Stimulated activated CD4-positive, alpha-beta T cell treated with anti-CD3 and anti-CD28 coated beads, TNF-alpha, amount 100 ng/mL, for 48 hours (primary cell): ENCODE measurements at places on chromosomes 16 and 17.

DNA sequence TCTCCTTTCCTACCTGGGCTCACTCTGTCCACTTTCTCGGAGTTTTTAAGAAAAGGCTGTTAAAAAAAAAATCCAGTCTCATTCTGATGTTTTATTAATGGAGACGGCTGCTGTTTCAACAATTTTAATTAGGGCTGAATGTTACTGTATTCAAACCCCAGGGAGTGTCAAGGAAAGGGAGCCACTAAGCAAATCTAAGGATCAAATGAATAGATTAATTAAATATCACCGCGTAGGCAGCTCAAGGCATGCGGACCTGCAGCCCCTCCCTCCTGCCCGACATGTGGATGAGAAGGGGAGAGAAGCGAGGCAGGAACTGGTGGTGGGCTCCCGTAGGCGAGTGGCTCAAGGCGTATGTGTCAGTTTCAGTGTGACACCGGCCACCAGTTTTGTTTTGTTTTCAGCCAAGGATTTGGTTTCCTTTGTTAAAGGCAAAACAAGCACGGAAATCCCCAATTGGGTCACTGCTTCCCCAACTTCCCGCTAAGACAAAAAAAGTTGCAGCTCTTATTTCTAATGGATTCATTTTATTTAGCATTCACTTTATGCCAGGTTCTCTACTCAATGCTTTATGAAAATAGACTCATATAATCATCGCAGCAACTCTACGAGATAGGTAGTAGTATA lies 110.6 kb downstream of the GP2 start:
- DNase-seq = no peak

DNA sequence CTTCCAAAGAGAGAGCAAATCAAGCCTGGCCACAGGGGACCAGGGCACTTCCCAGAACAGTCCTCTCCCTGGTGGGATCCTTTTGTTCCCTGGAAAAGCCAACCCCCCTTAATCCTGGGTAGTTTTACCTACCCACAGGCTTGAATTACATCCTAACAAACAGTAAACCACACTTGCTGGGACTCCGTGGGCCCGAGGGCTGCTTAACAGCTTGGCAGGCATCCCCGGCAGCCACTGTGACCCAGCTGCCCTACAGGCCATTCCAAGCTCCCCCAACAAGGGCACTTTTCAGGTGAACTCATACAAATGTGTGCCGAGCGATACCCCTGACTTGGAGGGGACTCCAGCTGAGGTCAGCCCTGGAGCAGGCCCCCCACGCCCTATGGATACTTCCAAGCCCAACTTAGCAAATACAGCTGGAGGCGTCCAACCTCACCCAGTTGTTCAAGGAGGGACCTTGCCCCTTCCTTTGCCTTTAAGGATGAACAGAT lies 26.4 kb downstream of the ADCY9 start:
- DNase-seq = no peak

DNA sequence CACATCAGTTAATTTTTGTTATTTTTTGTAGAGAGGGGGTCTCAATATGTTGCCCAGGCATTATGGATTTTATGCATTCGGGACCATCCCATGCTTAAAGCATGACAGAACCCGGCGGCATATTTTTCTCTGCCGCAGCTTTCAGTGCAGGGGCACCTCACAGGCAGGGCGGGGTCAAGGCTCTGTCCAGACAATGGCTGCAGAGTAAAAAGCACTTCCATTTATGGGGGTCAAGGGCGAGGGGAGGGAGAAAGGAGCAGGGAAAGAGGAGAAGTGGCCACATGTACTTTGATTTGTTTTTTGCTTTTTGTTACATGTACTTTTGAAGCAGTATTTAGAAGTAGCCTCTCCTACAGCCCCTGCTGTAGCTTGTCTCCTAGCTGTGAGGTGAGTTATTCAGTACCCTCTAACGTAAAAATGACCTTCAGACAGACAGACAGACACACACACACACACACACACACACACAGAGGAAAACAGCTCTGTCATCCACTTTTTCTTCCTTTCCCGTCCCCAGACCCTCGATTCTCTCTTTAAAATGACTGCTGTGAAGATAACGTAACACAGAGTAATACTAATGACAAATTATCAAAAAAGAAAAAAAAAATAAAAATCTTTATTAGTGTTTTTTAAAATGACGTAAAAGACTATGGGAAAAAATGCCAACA lies 856 bp upstream of the SCPEP1 start:
- DNase-seq = no peak

- no peak for DNase-seq
Observed at GRCh38 chr17:77581480-77581879, 377.0 kb upstream of the TNRC6C start.
